Natural killer cell (primary cell): ENCODE measurements at places on chromosomes 3 and 15. TPM values are rescaled to one million over a fixed set of nuclear protein-coding genes. Genes with fewer than 3 reads are reported as not detected.

- H3K27me3 ChIP-seq: no peaks in the 10 kb centered on the region
- H3K27ac ChIP-seq: no peak overlapping the region
- no peak overlapping the region for H3K4me3 ChIP-seq
- H3K36me3 ChIP-seq: peaks cover 24% of the 10 kb centered on the region
- no peak for DNase-seq
Measured at GRCh38 chr15:60375306-60375705, 22.5 kb downstream of the ANXA2 start.

DNA sequence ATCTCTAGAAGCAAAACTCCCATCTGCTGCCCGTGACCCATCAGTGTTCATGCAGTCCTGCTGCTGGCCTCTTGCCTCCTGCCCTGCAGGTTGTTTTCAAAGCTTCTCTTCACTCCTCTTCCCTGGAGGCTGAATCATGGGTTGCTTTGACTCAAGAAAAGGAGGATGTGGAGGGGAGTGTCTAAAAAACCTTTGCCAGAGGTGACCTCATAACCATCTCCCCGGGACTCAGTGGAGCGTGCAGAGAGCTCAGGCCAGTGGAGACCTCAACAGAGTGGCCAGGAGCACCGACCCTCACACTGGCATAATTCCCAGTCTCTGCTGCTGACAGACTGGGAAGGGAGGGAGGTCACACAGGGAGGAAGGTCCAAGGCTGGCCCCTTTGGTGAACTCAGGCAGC, 60.9 kb upstream of the ITGA11 start:
- H3K36me3 ChIP-seq: no peaks in the 10 kb centered on the region
- no peaks in the 10 kb centered on the region for H3K4me1 ChIP-seq
- no peak overlapping the region for H3K4me3 ChIP-seq
- H3K27ac ChIP-seq: no peak overlapping the region

- DNase-seq: no peak
- no peak overlapping the region for H3K27ac ChIP-seq
Measured at GRCh38 chr3:41681479-41681878, 280.4 kb downstream of the ULK4 start.

The TJP1 gene
- total RNA-seq: not detected

The SLC6A20 gene
- total RNA-seq: 1.3 TPM

The CD80 gene
- total RNA-seq: 0.40 TPM

The C3orf22 gene
- not detected for total RNA-seq

DNA sequence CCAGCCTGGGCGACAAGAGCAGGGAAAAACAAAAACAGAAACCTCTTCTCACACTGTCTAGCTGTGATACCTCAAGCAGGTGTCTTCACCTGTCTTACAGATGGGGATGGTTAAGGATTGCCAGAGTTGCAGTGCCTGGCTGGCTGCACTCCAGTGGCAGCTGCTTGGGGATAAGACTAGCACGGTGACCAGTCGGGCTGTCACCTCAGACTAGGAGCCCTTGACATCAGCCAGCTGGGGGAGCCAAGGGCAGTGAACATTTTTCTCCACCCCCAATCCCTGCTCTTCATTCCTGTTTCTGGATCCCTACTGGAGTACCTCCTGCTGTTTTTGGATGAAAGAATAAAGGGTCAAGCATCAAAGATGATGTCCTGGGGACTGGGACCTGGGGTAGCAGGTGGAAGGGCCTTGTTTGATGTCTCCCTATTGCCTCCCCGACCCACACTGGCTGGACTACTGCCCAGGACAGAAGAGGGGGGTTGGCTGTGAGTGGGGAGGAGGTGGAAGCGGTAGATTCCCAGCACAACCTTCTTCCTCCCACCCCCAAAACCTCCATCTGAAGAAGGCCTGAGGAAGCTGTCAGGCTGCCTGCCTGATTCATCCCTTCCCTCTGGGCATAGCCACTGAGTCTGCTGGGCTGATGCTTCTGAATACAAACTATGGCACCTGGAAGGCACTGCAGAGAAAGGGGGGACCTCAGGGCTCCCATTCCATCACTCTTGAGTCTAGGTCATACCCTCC, 7.0 kb upstream of the CPNE9 start:
- no peak for DNase-seq
- no peaks in the 10 kb centered on the region for H3K4me1 ChIP-seq
- no peaks in the 10 kb centered on the region for H3K27me3 ChIP-seq

The KBTBD12 gene
- total RNA-seq: not detected

GRCh38 chr15:92821491-92822116, 78.5 kb upstream of the CHD2 start:
- no peak overlapping the region for H3K27ac ChIP-seq
- no peak for DNase-seq
- no peaks in the 10 kb centered on the region for H3K27me3 ChIP-seq
- peaks cover 9% of the 10 kb centered on the region for H3K4me1 ChIP-seq

The CIB2 gene
- total RNA-seq: 1.5 TPM

The NRROS gene
- 56.3 TPM for total RNA-seq

GRCh38 chr3:177488740-177489139, 291.5 kb upstream of the TBL1XR1 start:
- no peaks in the 10 kb centered on the region for H3K4me1 ChIP-seq
- H3K27me3 ChIP-seq: no peaks in the 10 kb centered on the region
- H3K36me3 ChIP-seq: no peaks in the 10 kb centered on the region
- no peak overlapping the region for H3K4me3 ChIP-seq
- DNase-seq: no peak

The GRIP2 gene
- total RNA-seq: not detected

DNA sequence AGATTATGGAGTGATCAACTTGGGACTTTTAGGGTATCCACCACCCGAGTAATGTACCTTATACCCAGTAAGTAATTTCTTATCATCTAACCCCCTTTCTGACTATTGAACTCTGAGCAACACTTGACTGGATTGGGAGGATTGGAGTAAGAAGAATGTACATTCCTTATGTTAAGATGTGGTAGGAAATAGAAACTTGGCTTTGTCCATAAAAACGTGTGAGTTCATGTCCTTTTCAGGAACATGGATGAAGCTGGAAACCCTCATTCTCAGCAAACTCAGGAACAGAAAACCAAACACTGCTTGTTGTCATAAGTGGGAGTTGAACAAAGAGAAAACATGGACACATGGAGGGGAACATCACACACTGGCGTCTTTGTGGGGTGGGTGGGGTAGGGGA, 112.3 kb downstream of the PTPRG start:
- H3K4me3 ChIP-seq: no peak overlapping the region
- no peaks in the 10 kb centered on the region for H3K4me1 ChIP-seq
- no peak for DNase-seq

DNA sequence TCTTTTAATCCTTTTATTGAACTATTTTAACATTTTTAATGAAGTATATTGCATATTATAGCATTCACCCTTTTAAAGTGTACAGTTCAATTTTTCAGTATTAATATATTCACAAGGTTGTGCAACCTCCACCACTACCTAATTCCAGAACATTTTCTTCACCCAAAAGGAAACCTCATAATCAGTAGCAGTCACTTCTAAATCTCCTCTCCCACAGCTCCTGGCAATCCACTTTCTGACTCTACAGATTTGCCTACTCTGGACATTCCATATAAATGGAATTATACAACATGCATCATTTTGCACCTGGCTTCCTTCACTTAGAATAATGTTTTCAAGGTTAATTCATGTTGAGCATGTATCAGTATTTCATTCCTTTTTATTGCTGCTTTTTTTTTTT, 55.0 kb upstream of the HRH1 start:
- no peak for DNase-seq
- H3K27ac ChIP-seq: no peak overlapping the region
- H3K27me3 ChIP-seq: no peaks in the 10 kb centered on the region
- H3K36me3 ChIP-seq: no peaks in the 10 kb centered on the region

- H3K27me3 ChIP-seq: no peaks in the 10 kb centered on the region
- no peak overlapping the region for H3K27ac ChIP-seq
- H3K36me3 ChIP-seq: no peaks in the 10 kb centered on the region
- DNase-seq: no peak
- H3K4me1 ChIP-seq: no peaks in the 10 kb centered on the region
Measured at GRCh38 chr3:127467391-127467790, 123.1 kb downstream of the TPRA1 start.

DNA sequence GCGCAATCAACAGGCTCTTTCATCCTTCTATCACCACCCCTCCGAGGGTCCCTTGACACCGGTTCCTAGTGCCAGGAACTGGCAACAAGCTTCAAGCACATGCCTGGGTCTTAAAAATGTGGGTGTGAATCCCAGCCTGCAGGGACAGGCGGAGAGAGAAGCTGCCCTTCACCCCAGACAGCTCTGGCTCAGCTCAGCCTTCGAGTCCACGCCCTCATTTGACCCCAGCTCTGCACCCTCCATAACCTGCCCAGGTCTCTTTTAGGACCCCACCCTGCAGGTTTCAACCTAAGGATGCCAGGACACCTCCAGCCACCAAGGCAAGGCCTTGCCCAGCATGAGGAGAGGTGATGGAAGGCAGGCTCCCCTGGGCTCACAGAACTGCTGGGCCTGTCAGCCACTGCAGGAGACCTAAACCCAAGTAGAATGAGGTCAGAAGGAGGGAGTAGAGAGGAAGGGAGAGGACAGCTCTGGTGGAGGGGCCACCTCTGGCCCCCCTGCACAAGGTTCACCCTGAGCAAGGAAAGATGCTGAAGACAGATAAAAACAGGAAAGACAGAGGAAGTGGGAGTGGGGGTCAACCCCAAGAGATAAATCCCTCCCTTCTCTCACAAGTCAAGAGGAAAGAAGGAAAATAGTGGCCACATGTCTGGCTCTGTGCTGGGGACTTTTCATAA, 2.6 kb upstream of the LOXL1 start:
- peaks cover 35% of the 10 kb centered on the region for H3K4me1 ChIP-seq
- H3K4me3 ChIP-seq: no peak overlapping the region
- DNase-seq: no peak
- no peaks in the 10 kb centered on the region for H3K36me3 ChIP-seq
- H3K27ac ChIP-seq: no peak overlapping the region
- H3K27me3 ChIP-seq: peaks cover under 1% of the 10 kb centered on the region

The NUTM1 gene
- not detected for total RNA-seq

The DUOX1 gene
- total RNA-seq: not detected

DNA sequence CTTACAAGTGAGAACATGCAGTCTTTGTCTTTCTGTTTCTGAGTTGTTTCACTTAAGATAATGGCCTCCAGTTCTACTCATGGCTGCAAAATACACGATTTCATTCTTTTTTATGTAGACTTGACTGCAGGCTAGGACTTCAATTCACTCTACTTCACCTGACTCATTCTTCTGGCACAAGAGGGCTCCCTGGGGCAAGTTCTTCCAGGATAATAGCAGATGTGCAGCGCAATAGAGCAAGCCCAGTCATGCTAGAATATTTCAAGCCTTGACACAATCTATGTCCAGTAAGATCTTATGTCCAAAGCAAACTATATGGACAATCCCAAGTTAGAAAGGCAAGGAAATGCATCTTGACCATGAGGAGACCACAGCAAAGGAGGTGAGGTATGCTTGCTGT, 211.7 kb upstream of the GADL1 start:
- DNase-seq: no peak
- H3K27me3 ChIP-seq: no peaks in the 10 kb centered on the region
- H3K36me3 ChIP-seq: no peaks in the 10 kb centered on the region
- no peaks in the 10 kb centered on the region for H3K4me1 ChIP-seq
- no peak overlapping the region for H3K4me3 ChIP-seq

DNA sequence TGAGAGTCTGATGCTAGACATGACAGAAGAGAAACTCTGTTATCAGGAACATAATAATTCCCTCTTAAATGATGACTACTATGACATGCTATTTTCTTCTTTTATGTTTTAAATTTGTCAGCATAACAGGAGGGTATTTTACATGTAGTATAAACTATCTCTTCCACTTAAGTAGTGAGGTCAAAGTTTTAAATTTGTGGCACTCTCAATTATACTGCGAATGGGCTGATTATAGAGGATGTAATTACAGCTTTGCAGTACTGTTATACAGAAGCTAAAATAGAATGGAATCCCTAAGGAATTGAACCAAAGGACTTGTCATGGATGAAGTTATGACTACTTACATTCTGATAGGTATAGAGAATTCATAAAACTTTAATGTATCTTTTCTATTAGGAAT, 34.3 kb downstream of the CMSS1 start:
- no peak overlapping the region for H3K4me3 ChIP-seq
- H3K27me3 ChIP-seq: no peaks in the 10 kb centered on the region
- H3K27ac ChIP-seq: no peak overlapping the region
- no peaks in the 10 kb centered on the region for H3K36me3 ChIP-seq
- no peak for DNase-seq
